ENCODE measurements at places on chromosomes 12 and 14. TPM values are rescaled to one million over a fixed set of nuclear protein-coding genes. Genes with fewer than 3 reads are reported as not detected.

NPFF gene
- total RNA-seq: not detected

KRT80 gene
- 84.1 TPM for total RNA-seq

LHX5 gene
- total RNA-seq: 0.65 TPM

KRT6C gene
- not detected for total RNA-seq

CLEC1A gene
- 0.23 TPM for total RNA-seq

SLC25A21 gene
- 0.38 TPM for total RNA-seq

NEUROD4 gene
- total RNA-seq: not detected

SMAGP gene
- total RNA-seq: 36.3 TPM
